Activated CD4-positive, alpha-beta T cell treated with anti-CD3 and anti-CD28 coated beads for 36 hours (primary cell): ENCODE measurements at places on chromosomes 13 and 19.

DNA sequence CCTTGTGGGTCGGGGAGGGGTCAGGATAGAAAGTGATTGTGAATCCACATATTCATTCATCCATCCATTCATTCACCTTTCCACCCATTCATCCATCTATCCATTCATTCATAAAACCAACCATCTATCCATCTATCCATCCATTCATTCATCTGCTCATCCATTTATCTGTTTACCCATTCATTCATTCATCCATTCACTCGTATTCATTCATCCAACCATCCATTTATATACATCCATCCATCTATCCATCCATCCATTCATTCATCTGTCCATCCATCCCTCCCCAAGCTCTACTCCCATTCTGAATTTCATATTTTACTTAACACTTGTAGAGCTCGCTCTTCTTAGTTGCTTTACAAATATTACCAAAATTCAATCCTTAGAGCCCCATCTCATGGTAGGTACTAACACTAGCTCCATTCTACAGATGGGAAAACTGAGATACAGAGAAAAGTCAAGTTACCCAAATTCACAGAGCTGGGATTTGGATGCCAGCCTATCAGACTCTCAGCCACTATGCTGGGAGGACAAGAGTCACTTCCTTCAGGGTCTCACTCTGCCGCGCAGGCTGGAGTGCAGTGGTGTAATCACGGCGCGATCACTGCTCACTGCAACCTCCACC, 37.6 kb downstream of the PIN1 start:
- DNase-seq: no peak

DNA sequence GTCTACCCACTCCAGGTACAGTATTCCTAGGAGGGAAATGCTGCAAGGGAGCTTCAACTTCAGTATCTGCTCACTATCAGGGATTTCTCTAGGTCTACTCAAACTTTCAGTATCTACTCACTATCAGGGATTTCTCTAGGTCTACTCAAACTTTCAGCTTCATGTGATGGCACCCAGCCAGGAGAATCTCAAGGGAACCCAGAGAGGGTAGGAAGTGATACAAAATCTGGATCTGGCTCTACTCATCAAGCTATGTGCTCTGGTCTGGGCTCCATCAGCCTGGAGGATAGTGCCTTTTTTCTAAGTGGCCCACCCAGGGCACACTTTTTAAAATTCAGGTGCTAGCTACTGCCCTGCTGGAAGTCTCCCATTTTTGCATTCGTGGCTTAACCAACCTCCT, 52.3 kb upstream of the FNDC3A start:
- no peak for DNase-seq

DNA sequence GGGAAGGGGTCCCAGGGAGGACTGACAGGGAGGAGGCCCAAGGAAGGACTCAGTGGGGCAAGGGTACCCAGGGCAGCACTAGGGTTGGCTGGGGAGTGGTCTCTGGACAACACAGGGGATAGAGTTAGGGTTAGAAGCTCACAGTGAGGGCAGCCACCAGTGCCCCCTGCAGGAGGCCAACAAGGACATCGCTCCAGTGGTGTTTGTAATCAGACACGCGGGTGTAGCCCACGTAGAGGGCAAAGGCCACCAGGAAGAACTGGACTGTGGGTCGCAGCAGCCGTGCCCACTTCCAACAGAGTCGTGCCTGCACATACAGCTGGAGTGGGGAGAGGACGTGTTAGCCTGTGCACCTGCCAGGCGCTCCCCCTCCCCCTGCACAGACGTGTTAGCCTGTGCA, 9.2 kb downstream of the PLPP2 start:
- DNase-seq: no peak

GRCh38 chr13:103517768-103518102, 451.5 kb upstream of the SLC10A2 start:
- DNase-seq: no peak

DNA sequence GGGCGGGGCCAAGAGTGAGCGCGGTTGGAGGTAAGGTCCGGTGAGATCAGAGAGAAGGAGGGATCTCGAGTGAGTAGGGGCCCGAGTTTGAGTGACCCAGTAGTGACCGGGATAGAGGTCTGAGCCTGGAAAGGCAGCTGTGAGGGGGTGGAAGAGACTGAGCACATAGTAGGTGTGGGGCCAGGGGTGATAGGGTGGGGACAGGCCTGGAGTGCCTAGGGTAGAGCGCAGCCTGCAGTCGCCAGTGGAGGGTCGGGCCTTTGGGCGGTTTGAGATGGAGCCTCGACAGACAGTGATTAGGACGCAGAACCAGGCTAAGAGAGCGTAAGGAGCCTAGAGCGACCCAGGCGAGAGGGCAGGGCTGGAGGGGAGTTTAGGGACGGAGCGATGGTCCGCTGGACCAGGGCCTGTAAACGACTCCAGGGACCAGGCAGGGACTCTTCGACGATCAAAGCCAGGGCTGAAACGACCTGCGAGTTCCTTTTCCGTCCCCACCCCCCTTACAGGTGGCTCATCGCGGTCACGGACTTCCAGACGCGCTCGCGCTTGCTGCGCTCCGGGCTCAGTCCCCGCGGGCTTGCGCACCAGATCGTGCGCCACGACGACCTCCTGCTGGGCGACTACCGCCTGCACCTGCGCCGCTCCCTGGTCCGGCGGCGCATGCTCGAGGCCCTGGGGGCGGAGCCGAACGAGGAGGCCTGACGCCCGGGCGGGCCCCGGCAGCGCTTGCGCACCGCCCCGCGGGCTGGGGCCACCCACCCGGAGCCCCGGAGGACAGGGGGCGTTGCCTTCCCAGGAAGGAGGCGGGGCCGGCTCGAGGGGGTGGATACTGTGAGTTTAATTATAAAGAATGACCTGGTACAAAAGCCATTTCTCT, 9.4 kb downstream of the C19orf81 start:
- peak; percentile 89 for DNase-seq

- peak; percentile 66 for DNase-seq
Observed at GRCh38 chr13:41500511-41500910, 43.2 kb downstream of the RGCC start.

DNA sequence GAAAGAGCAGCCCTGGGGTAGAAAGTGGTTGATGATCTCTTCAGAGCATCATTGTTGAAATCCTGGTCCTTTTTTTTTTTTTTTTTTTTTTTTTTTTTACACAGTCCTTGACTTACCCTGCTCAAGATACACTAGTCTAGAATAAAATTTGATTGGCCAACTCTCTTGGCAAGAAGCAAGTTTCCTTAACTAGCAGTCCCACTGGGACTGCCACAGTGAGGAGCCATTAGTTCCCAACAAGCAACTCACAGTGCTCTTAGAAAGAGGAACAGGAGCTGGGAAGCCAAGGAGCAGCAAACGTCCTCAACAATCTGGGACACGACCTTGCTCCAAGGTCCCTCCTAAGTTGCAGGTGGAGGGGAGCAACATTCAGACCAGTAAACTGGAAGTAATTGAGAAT, 47.9 kb upstream of the INTS6 start:
- DNase-seq: no peak

DNA sequence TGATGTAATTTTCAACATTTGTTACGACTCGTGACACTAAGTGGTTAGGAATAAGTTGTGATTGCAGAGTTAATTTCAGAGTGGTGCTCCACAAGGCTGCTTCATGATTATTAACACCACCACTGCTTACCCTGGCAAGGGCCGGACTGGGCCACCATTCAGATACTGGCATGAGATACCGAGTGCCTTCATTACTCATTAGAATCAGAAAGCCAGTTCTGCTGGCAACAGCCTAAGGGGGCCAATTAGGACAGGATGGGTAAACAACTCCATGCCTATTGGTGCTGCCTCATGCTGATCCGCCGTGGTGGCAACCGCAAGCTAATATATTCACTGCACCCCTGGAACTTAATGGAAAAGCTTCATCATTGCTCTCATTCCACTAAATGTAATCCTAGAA, 575.1 kb downstream of the EFNB2 start:
- DNase-seq: no peak

DNA sequence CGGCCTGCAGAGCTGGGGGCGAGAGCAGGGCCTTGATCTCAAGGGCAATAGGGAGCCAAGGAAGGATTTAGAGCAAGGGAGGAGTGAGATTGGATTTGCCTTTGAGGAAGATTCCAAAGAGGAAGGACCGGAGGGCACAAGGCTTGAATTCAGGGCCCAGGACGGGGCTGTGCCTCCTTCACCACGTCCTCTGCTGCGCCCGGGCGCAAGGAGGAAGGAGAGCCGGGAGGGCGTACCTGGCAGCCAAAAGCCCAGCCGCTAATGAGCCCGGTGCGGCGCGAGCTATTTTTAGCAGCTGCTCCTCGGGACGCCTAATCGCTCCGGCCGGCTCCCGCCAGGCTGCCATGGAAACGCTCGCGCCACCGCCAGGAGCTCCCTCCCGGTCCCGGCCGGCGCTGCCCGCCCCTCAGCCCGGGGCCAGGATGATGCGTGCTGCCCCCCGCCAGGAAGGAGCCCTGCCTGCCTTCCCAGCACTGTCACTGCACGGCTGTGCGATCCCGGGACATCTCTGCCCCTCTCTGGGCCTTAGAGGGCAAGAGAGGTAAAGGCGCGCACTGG, 31.3 kb downstream of the TINCR start:
- no peak for DNase-seq

DNA sequence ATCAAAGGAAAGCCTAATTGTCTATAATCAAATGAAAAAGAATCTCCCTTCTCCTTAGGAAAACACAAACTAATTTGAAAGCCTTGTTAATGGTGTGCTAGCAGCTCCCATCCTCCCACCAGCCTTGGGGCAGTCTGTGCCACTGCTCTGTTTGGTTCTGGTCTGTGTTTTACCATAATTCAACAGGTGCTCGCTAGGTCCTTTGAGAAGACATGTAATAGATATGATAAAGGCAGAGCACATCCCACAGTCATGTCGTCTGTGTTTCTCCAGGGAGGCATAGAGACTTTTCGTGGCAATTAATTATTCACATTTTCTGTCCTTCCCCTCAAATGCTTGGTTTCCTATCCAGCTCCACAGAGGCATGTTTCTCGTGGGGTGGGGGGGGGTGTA, 23.8 kb downstream of the FAM124A start:
- DNase-seq: no peak

- no peak for DNase-seq
Observed at GRCh38 chr19:17985037-17985818, 18.3 kb downstream of the KCNN1 start.

DNA sequence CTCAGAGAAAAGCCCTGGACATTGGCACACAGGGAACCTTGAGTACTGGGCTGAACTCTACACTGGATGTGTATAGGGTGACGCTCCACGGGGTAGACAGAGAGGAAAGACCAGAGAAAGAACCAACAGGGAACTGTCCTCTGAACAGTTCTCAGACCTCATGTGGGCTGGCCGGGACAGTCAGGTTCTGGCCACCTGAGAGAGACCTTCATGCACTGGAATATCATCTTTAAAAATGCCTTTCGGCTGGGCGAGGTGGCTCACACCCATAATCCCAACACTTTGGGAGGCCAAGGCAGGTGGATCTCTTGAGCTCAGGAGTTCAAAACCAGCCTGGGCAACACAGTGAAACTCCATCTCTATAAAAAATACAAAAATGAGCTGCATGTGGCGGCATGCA, 143.8 kb upstream of the GJB6 start:
- no peak for DNase-seq

DNA sequence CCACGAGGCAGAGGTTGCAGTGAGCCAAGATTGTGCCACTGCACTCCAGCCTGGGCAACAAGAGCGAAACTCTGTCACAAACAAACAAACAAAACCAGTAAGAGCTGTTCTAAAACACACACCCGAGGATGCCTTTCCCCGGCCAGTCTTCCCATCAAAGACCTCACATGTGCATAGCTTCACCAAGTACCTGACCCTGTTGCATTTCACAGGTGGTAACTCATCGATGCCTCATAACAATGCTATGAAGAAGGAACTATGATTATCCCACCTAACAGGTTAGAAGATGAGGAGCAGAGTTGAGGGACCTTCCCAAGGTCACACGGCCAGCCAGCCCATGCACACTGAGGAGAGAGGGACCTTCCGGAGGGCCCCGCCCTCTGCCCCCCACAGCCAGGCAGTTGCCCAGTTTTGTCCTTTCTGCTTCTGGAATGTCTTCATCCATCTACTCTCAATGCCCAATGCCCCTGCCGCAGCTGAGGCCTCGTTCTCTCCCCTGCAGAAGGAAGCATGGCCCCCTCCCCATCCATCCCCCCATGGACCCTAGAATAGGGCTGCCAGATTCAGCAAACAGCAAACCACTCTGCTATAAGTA, 16.8 kb upstream of the LENG8 start:
- DNase-seq: no peak

DNA sequence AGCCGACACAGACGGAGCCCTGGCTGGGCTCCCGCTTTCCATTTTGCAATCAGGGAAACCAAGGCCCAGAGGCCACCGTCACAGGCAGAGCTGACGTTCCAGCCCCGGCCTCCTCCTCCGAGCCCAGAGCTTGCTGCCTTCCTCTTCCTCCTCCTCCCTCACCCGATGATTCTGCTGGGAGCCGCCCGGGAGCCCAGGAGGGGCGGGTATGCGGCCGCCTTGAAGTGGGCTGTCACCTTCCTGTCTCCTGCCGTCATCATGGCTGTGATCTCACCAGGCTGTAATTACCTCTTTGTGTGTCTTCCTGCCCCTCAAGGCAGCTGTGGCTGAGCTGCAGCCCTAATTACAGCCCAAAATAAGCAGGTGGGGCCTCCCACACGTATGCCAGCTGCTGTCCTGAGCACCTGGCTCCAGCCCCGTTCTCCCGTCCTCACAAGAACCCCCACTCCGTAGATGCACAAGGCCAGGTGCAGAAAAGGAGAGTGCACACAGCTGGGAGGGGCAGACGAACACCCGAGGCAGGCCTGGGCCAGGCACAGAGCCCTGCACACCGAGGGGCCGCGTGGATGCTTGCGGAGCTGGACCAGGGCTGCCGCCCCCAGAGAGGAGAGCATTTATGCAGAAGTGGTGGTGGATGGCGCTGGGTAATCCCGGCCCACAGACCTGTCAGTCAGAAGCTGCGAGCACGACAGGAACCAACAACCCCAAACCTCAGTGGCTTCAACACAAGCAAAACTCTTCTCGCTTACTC, 4.0 kb downstream of the TPGS1 start:
- DNase-seq: peak; percentile 87
